ENCODE measurements at places on chromosomes 7 and 10.

- DNase-seq = no peak
Measured at GRCh38 chr10:34286136-34286739, 528.9 kb downstream of the PARD3 start.

GRCh38 chr7:36657036-36657660 is 67.1 kb downstream of the AOAH start:
- DNase-seq = no peak

GRCh38 chr10:86786368-86786767 is 29.9 kb downstream of the BMPR1A start:
- DNase-seq = no peak

DNA sequence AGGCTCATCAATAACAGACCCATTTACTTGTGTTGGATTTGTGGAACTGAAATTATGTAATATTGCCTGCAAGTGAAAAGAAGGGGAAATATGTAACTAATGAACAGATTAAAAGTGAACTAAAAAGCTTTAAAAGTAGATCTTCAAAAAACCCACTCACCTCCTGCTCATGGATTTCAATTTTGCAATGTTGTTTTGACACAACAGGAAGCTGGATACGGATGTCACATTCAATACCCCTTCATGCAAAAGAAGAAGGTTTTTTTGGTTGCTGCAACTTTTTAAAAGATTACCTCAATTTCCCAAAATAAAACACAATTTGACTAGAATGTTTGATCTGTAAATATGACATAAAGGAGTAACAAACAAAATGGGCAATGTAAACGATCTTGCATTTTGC is 3.3 kb downstream of the MKI67 start:
- no peak for DNase-seq

DNA sequence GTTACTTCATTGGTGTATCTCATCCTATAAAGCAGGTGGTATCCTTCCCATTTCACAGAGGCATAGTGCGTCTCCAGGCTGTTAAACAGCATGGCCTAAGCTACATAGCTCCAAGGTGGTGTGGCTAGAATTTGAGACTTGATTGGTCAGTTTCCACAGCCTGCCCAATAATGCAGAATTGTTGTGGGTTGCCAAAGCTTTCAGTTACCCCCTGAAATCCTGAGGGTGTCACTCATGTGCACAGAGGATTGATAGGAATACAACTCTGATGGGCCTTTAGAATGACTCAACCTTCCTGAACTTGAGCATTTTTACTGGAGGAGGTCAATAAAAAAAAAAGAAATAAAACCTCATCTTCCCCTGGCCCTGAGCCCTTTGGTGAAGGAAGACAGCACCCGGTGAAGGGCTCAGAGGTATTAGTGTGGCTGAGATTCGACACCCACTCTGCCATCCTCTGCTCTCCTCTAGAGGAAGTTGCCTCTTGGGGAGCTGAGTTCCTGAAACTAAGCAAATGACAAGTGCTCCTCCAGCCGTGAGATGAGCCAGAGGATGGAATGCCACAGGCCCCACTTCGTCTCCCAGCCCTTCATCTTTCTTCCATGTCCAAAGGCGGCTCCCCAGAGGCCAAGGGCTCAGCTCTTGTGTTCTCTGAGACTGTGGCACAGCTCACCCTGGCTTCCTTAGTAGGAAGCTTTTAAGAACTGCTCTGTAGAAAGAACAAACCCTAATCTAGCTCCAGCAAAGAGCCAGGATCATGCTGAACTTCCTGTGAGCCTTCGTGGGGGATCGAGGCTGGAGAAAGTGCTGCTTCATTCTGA is 1.0 kb downstream of the ACSL5 start:
- DNase-seq = peak; percentile 20

- DNase-seq = no peak
Measured at GRCh38 chr7:55432939-55433784, 68.0 kb downstream of the LANCL2 start.

DNA sequence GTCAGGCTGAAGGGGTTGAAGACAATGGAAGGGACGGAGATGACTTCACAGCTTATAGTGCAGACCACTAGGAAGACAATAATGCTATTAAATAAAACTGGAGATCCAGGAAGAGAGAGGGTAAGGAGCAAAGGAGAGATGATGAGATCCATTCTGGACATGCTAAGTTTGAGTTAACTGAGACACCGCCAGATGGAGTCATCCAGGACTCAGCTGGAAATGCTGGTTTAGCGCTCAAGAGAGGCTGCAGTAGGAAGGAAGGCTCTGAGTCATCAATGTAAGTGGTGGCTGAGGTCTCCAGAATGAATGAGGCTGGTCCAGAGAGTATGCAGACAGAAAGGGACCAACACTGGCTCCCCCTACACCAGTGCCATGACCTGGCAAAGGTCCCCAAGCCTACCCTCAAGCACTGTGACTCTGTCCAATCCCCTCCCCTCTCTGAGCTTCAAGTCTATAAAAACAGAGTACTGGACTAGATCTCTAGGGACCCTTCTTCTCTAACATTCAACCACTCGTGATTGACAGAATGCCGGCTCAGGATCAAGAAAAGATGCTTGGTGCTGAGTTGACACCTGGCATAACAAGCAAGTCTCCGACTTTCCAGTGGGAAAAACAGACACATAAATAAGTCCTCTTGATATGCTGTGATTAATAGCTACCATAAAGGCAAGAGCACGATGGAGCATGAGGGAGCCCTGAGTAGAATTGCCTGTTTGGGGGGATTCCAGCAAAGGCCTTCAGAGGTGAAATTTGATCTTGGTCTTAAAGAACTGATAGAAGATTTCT is 8.9 kb downstream of the GFRA1 start:
- DNase-seq = no peak

- no peak for DNase-seq
Measured at GRCh38 chr10:70374775-70375614, 7.4 kb downstream of the LRRC20 start.

DNA sequence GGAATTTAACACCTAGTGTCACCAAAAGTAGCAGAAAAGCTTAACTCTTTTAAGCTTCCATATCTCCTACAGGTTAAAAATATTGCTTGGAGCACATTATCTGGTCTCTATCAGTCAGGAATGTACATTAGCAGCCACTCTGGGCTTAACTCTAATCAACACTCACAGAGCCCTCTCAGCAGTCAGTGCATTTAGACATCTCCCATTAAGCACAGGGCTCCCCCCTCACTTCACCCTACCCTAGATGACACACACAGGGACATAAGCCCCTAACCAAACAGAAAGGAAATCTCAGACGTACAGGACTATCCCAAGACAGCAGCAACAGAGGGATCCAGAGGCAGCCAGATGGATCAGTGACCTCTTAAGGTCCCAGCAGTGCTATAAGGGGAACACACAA is 26.4 kb downstream of the FBXW4 start:
- DNase-seq = no peak

DNA sequence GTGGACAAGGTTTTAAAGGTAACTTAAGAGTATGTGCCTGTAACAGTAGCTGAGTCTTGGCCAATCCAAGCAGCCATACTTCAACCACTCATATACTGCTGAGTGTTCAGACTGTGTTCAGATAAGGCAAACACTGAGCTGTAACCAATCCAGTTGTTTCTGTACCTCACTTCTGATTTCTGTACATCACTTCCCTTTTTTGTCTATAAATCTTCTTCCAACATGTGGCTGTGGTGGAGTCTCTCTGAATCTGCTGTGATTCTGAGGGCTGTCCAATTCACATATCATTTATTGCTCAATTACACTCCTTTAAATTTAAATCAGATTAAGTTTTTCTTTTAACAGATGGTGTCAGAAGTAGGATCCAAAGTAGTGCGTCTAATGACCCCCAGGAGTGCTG is 149.5 kb upstream of the PHF14 start:
- DNase-seq = no peak

DNA sequence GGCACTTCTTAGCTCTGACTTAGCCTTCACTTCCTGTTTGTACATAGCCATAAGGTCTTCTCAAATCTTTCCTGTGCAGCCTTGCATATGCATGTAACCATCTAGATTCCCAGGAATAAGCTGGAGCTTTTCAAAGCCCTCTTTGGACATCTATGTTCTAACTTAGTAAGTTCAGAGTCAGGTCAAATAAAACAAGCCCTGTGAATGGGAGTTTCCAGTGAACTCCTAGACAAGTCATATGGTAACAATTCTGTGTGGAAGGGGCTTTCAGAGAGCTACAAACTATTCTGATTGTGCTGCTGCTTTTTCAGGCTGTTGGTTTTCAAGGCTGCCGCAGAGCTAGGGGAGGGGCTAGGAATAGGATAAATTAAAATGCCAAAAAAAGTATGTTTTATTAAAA is 208.4 kb upstream of the AKR1E2 start:
- no peak for DNase-seq

DNA sequence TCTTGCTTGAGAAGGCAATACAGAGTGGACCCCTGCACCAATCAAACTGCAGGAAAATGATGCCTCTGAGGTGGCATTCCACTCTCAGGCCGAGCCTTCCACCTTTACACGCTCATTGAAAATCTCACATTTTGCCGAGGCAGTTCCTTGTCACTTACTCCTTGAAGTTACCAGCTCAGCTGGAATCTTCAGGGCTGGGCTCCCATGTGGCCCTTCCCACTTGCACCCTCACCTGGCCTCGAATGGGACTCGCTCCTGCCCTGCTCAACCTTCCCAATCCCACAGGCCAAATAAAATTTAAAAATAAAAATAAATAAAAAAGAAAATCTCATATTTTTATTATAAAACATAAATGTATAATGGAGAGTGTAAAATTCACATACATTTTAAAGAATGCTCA is 790.7 kb upstream of the COBL start:
- DNase-seq = no peak

GRCh38 chr10:74930965-74931364 is 104.6 kb downstream of the KAT6B start:
- no peak for DNase-seq

DNA sequence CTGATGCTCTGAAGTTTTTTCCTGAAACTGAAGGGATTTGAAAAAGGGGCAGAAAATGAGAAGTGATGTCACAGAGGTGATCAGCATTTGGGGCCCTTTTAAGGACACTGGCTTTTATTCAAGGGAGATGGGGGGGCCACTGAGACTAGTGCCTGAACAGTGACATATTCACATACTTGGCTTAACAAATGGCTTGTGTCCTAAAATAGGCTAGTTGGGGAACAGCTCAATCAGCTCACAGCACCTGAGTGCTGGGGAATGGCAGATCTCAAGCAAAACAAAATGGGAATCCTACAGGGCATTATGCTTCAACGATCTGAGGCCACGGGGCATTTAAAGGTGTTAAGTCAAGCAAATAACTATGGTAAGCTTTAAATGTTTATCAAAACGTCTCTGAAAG is 90.1 kb downstream of the UBE2H start:
- no peak for DNase-seq

GRCh38 chr7:55171157-55171556 is 152.3 kb downstream of the EGFR start:
- no peak for DNase-seq

DNA sequence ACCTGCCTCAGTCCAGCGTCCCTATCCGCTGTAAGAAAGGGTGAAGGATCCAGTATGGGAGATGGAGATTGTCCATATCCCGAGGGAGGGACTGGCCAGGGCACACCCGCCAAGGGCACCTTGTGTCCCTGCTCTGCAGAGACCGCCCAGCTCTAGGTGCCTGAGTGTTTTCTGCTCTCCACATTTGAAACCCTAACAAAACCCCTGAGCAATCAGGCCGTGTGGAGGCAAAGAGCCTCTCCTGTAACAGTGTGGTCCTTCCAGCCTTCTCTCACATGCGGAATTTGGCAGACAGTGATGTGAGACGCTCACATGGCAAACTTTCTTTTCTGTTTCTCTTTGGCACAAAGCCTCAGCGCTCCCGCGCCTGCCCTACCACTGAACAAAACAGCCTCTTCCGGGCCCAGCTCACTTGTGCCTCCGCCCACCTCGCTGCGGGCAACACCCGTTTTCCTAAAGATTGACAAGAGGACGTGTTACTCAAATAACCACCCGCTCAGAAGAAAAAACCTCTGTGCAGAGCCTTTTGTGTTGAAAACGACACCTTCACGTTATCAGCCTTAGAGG is 514.8 kb downstream of the DNAJB6 start:
- peak; percentile 63 for DNase-seq

- DNase-seq = no peak
Measured at GRCh38 chr10:121559326-121560026, 38.8 kb downstream of the FGFR2 start.

- no peak for DNase-seq
Measured at GRCh38 chr10:80160361-80161320, 28.1 kb downstream of the PLAC9 start.

GRCh38 chr7:1357601-1358271 is 101.5 kb downstream of the MICALL2 start:
- no peak for DNase-seq

DNA sequence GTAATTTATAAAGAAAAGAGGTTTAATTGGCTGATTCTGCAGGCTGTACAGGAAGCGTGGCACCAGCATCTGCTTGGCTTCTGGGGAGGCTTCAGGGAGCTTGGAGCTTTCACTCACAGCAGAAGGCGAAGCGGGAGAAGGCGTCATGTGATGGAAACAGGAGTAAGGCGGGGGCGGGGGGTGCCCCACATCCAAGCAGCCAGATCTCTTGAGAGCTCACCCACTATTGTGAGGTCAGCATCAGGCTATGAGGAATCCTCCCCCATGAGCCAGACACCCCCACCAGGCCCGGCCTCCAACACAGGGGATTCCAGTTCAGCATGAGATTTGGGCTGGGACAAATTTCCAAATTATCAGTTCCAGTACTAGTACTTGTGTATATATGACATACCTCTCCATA is 46.2 kb downstream of the WDR37 start:
- DNase-seq = no peak

DNA sequence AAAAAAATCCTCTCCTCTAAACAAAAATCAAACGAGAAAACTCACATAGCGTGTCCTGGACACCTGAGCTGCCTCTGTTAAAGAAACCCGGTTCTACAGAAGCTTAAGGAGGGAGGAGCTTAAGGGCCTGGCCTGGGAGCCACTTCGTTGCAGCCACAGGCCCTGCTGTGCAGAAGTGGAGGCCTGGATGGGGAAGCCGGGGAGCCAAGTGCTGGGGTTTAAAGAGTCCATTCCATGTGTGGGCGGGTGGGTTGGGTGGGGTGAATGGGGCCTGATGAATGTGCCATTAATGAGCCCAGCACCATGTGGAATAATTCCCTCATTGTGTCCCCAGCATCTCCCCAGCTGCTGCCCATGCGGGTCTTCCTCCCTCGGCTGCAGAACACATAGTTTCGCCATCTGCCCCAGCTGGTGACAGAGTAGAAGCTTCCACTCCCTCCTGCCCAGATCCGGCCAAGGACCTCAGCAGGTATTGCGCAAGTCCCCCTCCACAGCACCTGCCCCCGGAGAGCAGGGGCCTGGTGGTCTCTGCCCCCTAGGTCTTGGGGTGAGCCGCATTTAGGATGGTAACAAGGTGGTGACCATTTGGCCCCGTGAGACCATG is 127.8 kb upstream of the BTBD16 start:
- DNase-seq = no peak

- DNase-seq = no peak
Measured at GRCh38 chr7:94231305-94231704, 163.4 kb upstream of the COL1A2 start.

DNA sequence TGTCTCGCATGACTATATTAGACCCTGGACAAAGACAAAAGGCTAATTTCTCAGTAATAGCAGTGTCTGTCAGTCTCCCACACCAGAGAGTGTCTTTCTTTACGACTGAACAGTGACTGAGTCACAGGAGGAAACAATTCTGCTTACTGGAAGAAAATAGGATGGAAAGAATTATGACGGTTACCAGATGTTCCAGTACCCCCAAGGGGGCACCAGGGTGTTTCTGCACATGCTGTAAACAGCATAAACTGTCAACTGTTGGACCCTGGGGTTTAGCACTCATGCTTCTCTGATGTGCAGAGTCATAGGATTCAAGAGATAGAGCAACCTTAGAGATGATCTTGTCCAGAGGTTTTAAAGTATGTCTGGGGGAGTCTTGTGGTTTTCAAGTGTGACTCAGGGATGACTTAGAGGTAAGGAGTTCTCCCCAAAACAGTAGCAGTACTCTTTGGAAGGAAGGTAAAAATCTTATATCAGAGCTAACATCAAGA is 291.7 kb downstream of the THSD7A start:
- no peak for DNase-seq

Measured in CD4-positive, alpha-beta T cell treated with Interferon gamma for 1 hour (primary cell).